Activated T-helper 1 cell treated with anti-CD3 and anti-CD28 coated beads, Interleukin-2, amount 50 U/mL, for 16 hours (primary cell): ENCODE measurements at places on chromosomes 5 and 9.

DNA sequence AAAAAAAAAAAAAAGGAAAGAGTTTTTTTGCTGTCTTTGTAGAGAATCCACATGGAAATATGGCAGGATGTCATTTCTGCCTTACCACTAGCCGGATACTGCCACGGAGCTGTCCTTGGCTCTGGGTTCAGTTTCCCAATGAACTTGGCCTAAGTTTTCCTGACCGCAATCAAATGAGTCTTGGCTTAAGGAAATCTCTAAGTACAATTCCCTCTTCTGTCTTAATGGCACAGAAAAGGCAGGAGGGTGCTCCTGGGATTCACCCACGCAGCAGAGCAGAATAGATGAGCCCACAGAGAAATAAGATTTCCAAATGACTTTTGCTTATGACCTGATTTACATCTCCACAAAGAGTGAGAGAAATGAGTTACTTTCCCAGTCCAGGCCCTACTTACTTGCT, 284.0 kb upstream of the VLDLR start:
- DNase-seq: no peak

- DNase-seq: no peak
Observed at GRCh38 chr5:170179626-170180025, 53.2 kb upstream of the C5orf58 start.

DNA sequence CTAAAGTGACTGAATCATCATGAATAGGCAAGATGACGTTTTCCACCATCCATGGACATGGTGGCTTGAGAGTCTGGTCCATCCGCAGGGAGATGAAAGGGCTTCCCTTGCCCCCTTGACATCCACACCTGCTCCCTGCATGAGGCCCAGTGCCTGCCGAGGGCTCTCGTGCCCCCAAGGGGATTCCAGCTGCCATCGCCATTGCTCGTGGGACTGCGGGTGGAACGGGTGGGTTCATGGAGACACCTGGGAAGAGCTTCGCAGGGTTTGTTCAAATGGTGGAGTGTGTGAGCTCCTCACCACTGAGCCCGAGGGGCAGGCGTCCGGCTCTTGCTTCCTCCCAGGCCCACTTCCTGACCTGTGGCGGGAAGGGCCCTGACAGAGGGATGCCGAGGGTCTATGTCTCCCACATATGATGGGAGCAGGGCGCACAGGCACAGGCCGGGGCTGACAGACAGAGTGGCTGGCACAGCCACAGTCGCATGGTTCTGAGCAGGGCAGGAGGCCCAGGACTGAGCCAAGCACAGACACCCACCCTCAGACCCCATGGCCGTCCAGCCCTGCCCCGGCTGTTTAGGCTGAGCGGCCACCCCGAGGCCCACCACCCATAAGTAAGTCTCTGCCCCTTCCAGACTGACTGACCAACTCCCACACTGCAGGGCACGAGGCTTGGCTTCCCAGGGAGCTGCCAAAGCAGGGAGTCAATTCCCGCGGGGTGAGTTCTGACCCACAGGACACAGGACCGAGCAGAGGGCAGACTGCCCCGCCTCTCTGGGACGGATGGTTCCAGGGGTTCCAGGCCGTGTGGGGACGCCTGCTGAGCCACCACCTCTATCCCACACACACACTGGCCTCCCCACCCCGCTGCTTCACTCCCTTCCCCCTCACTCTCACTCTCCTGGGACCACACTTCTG, 70.0 kb upstream of the PPP1R26 start:
- no peak for DNase-seq

GRCh38 chr9:4894076-4894475, 91.0 kb upstream of the JAK2 start:
- no peak for DNase-seq

- DNase-seq: no peak
Observed at GRCh38 chr5:179295778-179296149, 49.5 kb downstream of the ADAMTS2 start.

DNA sequence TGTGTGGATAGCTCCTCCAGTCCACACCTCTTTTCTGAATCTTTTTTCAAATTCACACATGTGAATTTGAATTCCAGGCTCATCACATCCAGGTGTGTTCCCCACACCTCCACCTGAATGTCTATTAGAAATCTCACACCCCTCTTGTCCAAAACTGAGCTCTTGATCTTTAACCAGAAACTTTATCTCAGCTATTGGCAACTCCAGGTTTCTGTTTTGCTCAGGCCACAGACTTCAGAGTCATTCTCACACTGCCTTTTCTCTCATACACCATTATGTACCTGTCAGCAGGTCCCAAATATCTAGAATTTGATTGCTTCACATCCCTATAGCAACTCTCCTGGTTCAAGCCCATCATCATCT, 11.6 kb downstream of the NIPSNAP3B start:
- no peak for DNase-seq

DNA sequence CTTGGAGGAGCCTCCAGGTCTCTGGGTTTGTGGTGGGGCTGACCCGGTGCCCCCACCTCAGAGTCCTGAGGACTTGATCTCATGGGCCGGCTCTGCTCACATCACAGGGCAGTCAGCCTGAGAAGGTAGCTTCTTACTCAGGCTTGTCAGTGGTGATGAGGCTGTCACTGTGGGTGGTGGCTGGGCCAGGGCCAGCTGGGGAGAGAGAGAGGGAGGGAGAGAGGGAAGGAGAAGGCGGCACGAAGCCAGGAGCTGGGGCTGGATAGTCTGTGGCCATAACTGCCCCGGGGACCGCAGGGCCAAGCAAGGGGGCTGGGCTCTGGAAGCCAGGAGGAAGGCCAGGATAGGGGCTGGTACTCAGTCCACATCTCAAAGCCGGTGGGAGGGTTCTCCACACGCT, 6.5 kb downstream of the NTNG2 start:
- DNase-seq: no peak

DNA sequence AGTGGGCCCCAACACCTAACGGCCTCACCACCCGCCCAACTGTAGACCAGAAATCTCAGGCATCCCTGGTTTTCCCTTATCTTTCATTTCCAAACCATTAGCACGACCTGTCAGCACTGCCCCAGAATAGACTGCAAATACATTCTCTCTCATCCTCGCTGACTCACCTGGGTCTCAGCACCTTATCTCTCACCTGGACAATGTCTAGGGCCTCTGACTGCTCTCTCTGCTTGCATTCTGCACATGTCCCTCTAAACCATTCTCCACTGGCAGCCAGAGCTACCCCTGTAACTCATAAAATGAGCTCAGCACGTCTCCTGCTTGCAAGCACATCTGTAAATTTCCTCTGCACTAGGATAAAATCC, 12.7 kb downstream of the CKMT2 start:
- no peak for DNase-seq

- no peak for DNase-seq
Observed at GRCh38 chr9:128027705-128028104, 39.4 kb downstream of the NAIF1 start.

- DNase-seq: no peak
Observed at GRCh38 chr9:106797299-106797698, 65.7 kb upstream of the ZNF462 start.

GRCh38 chr9:123796094-123796493, 133.8 kb downstream of the DENND1A start:
- no peak for DNase-seq

GRCh38 chr5:1332461-1333001, 12.4 kb downstream of the CLPTM1L start:
- DNase-seq: no peak

DNA sequence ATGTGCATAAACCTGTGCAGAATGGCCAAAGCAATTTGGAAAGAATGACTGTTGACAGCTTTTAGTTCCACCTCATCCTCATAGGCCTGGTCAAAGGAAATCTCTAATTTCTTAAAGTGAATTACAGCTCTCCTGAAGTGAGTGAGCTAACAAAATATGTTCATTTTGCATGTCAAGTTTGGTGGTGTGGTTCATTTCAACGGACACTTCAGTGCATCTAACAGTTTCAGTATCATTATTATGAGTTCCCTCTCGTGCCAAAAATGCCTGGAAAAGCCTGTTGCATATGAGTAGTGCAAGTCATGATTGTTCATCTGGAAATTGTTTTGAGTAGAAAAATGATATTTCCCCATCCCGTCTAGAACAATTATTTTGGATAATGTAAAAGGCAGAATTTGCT, 53.2 kb upstream of the HMHB1 start:
- no peak for DNase-seq

DNA sequence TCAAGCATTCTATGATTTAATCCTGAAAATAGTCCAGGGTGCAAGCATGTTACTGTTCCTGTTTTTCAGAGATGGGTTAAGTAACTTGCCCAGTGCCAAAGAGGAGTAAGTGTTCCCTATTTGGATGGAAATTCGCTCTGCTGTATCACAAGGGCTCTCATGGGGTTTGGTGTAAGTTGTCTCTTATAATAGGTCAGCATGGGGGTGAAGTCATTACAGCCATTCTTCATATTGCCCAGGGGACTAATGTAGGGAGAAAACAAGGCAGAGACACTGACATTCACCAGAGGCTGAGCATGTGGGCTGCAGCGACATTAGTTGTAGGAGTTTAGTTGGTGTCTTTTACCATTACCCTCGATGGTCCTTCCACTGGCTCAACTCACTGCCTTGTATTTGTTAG, 142.1 kb upstream of the GLRA1 start:
- no peak for DNase-seq

- DNase-seq: no peak
Observed at GRCh38 chr9:28648723-28649122, 1075.4 kb upstream of the C9orf72 start.

DNA sequence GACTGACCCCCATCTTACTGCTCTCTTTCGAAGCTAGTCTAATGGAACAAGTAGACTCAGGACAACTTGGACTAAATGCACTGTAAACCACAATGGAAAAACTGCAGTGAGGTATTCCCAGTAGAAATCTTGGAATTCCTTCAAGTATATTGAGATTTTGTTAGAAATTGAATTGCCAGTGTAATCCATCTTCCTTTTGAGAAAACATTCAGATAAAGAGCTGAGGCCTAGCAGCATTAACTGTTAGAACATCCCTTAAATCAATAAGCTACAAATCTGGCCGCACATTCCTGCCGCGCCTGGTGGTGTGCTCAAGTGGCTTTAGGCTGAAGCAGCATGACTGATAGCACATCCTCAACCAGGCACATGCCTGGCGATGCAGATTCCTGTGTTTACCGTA, 29.3 kb downstream of the PPIC start:
- no peak for DNase-seq

DNA sequence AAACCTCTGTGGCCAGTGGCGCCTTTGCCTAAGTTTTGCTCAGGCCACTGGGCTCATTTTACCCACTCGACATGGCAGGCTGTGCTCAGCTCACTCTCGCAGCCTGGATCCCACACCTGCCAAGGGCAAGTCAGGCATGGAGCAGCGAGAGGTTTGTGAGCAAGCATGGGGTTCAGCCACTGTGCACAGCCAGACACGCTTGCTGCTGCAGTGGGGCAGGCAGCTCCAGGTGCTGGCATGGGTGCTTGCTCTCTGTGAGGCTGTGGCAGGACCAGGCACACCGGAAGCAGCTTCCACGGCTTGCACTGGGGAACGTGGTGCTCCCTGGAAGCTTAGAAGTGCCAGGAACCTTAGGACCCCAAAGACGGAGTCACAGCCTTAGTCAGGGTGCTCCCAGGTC, 470.1 kb downstream of the CDH9 start:
- no peak for DNase-seq

DNA sequence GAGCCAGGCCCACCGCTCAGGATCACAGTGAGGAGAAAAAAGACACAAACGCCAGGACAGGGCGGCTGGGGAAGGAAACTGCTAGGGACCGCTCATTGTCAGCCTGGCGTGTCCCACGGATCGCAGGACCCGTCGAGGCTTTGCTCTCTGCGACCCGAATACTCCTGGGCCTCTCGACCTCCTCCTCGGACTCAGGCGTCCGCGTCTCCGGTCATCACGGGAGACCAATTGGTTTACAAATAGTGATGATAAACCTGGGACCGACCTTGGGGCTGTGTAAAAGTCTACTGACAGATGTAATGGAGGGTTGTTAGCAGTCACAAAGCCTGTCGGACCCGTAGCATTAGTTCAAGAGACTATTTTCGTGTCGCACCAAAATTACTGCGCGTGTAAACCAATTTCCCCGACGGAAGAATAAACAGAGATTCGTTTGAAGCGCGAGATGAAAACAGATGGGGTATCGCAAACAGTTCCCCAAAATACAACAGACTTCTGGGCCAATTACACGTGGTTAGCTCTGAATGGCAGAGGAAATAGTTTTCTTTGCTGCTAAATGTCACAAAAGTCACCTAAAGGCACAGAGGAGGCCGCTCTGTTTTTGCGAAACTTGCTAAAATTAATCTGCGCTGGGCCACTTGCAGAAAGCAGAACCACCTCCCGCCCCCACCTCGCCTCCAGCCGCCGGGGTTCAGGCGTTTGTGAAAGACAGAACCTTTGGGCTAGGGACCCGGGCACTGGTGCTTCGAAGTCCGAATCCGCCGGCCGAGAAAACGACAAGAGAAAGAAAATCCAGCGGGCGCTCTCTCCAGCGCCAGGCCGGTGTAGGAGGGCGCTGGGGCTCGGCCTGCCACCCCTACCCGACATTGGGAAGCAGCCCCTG, 67.6 kb downstream of the FOXD1 start:
- DNase-seq: no peak

- DNase-seq: no peak
Observed at GRCh38 chr9:126341426-126341825, 14.8 kb downstream of the MVB12B start.

GRCh38 chr9:97979788-97980478, 3.2 kb upstream of the ANP32B start:
- DNase-seq: no peak

- DNase-seq: no peak
Observed at GRCh38 chr9:94758880-94759279, 32.4 kb downstream of the AOPEP start.

DNA sequence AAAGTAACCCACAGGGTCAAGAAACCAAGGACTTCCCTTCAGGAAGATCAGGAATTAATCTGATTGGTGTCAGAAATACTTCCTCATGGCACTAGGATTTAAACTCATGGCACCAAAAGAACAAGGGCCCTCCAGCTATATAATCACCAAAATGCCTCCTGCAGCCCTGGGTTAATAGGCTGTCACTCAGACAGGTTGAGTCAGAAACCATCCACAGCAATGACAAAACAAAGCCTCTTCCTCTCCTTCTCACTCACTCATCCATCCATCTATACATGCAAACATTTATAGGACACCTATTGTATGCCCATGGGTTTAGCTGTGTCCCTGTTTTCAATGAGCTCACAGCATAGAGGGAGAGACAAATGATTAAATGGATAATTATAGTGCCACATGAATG, 62.5 kb upstream of the SPOCK1 start:
- DNase-seq: no peak

GRCh38 chr5:40834391-40834848, 602 bp downstream of the RPL37 start:
- DNase-seq: no peak

- no peak for DNase-seq
Observed at GRCh38 chr9:136614372-136614922, 48.3 kb upstream of the EGFL7 start.

DNA sequence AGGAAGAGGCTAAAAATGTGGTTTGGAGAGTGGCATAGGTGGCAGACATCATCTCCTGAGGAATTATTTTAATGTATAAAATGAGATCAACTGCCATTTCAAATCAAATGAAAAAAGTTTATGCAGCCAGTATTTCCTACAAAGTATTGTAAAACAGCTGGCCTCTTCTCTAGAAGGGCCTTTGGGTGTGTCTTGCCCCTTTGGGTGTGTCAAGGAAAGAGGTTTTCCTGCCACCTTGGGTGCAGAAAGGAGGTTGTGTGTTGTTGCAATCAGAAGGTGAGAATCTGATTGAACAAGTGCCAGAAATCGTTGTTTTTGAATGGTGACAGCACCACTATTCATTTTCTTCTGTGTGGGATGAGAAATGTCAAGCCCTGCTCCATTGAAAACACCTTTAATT, 127.4 kb downstream of the RMI1 start:
- DNase-seq: no peak

GRCh38 chr9:126468141-126468825, 141.7 kb downstream of the MVB12B start:
- no peak for DNase-seq

GRCh38 chr5:61461417-61461816, 129.4 kb downstream of the ZSWIM6 start:
- no peak for DNase-seq
